ENCODE measurements at places on chromosomes 1 and 21. TPM values are rescaled to one million over a fixed set of nuclear protein-coding genes. Genes with fewer than 3 reads are reported as not detected.

DNA sequence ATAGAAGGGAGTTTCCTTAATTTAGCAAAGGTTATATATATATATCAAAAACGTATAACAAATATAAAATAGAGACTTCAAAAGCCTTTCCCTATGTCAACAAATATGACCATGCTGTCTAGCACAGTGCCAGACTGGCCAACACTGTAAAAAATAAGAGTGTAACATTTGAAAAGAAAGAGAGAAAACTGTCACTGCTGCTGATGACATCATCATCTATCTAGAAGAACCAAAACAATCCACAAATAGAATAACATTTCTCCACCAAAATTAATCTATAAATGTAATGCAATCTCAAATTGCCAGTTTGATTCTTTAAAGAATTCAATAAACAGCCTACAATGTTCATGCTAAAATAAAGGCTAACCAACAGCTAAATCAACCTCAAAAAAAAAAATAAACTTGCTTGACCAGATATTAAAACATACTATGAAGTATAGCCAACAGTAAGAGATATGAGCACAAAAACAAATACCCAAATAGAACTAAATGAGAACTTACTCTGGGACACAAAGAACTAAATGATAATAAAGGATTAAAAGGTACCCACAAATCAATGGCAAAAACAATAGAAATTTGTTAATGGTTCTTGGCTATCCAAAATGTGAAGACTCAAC lies 50.2 kb downstream of the ENAH start:
- no peak for DNase-seq

Gene EPHA8
- total RNA-seq = not detected

Gene TCEA3
- total RNA-seq = not detected

Gene IBA57
- total RNA-seq = 6.8 TPM

GRCh38 chr1:208159555-208160258 lies 84.5 kb downstream of the PLXNA2 start:
- DNase-seq = no peak

DNA sequence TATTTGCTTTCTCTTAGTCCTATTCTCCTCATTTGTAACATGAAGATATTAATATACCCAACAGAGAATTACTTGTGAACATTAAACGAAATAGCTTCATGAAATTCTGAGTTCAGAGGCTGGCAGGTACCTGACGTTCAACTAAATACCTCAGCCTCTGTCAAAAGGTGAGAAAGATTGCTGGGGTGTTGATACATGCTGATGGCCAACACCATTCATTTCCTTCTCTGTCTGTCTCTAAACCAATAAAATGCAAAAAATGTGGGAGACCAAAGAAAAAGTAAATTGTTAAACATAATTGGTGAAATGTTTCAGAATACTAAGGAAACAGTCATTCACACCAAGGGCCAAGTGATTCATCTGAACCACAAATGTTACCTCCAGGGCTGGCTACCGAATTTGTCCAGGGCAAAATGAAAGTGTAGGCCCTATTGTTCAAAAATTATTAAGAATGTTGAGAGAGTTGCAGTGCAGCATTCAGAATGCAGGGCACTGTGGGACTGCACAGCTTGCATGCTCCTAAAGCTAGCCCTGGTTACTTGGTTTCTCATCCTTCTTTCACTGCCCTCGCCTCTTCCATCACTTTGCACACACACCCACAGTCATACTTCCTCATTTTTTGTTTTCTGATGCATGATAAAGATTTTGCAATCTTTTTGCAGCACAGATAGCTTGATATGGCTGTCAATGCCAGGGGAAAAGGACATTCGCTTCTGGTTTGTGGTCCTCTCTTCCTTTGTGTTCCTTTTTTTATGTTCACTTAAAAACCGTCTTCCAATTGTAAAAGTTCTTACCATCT lies 414.3 kb upstream of the NR5A2 start:
- no peak for DNase-seq

DNA sequence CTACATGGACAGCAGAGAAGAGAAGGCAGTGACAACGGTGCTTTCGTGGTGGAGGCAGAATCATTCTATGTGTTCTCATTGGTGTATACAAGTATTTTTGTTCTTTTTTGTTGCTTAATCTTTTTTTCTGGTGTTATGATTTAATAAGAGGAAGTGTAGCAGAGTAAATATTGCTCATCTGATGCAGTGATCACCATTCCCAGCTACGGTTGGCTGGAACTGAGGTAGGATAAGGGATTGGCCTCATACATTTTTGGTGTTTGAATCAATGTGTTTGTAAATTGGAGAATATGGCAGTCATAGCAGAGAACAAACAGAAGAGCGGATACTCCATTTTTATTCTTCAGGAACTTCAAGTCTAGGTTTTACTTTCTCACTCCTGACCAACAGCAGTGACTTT lies 76.6 kb downstream of the UBE2U start:
- no peak for DNase-seq

GRCh38 chr1:206686478-206687249 lies 2.0 kb downstream of the MAPKAPK2 start:
- no peak for DNase-seq

Gene CYP4X1
- not detected for total RNA-seq

GRCh38 chr1:11013160-11013531 lies 692 bp downstream of the TARDBP start:
- DNase-seq = no peak

- DNase-seq = no peak
These were observed 43.5 kb downstream of the WLS start for GRCh38 chr1:68188644-68189340.

- DNase-seq = peak; percentile 96
These were observed at the start of gene TXNIP for GRCh38 chr1:145996433-145997015. TSS of gene TXNIP (minus strand) at chr1:145996579. CDS start at chr1:145996266, 313 bp downstream.

Gene OPRD1
- total RNA-seq = not detected

DNA sequence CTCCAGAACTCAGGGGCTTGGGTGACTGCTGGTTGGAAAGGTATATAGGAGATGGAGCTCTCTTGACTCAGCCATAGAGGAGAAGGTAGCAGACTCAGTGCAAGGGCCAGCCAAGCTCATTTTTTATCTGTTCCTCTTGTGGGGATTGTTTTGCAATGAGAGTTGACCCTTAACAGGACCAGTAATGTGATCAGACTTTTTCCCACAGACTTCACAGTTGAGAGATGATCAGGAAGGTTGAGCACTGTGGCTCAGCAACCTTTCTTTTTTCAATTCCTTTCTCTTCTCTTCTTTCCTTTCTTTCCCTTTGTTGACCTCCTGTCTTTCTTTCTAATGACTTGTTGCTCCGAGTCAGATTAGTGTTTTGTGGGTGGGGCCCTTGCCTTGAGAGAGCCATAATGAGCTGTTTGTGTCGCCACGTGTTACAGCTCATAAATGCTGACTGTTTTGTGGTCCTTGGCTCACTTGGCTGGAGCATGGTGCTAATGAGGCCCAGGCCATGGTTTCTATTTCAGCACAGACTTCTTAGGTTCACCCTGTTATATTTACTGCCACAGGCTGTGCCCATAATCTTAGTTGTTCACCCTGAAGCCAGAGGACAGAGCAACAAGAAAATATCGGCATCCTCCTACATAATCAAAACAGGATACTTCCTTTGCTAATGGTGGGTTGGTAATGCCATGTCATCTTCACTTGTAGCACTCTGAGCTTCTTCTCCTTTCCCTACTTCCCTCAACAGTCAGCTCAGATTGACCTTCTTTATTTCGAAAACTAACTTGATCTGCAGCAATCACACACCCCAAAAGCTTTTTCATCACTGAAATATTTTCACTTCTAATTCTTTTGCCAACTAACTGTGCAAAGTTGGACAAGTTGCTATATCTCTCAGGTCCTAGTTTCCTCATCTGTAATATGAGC lies 13.9 kb downstream of the ADAM30 start:
- DNase-seq = no peak

- no peak for DNase-seq
These were observed 21.4 kb upstream of the LBR start for GRCh38 chr1:225449261-225449660.

GRCh38 chr1:212981571-212982328 lies 31.4 kb downstream of the VASH2 start:
- no peak for DNase-seq

- no peak for DNase-seq
These were observed 6.7 kb upstream of the TNFRSF8 start for GRCh38 chr1:12056331-12056841.

DNA sequence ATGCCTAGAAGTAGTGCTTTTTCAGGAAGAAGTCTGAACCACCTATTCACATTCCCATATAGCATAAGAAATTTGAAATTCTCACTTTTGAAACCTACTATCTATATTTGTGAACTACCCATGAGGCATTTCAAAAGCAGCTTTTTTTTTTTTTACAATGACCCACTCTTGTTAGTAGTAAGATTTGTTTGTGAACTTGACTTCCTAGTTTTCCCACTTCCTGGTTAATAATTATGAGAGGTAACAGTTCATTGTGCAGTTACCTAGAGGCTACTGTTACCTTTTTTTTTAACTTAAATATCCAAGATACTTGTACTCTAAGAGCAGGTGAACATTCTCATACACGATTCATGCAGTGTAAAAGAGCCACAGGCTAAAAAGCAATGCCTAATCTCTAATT lies 371.7 kb upstream of the ADGRL2 start:
- DNase-seq = no peak

Gene F5
- 0.47 TPM for total RNA-seq

Gene TSACC
- not detected for total RNA-seq

- no peak for DNase-seq
These were observed 109.5 kb downstream of the CDC7 start for GRCh38 chr1:91610102-91610501.

GRCh38 chr1:203649999-203650836 lies 23.6 kb downstream of the ATP2B4 start:
- DNase-seq = peak; percentile 77

Gene LRRC38
- not detected for total RNA-seq

Gene NOS1AP
- total RNA-seq = not detected

Gene THEMIS2
- 51.9 TPM for total RNA-seq

DNA sequence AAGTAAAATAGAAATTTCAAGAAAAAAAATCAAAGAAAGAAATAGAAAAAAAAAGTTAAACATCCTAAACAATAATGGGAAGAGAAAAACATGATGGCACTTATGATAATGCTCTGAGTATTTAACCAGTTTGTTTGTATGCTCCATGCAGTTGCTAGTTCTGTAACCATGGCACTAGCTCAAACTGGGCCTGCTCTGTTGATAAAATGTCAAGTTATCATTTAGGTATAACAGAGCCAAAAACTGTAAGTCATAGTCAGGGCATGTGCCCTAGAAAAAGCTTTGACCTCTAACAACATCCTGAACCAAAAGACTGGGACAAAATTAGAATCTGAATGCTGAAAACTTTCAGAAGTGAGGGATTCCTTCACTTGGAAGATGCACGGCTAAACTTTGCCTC lies 148.9 kb downstream of the KCNT2 start:
- DNase-seq = no peak

GRCh38 chr1:156149374-156150332 lies 3.7 kb upstream of the SEMA4A start:
- DNase-seq = no peak

GRCh38 chr1:31855038-31855845 lies 39.4 kb upstream of the SPOCD1 start:
- no peak for DNase-seq

DNA sequence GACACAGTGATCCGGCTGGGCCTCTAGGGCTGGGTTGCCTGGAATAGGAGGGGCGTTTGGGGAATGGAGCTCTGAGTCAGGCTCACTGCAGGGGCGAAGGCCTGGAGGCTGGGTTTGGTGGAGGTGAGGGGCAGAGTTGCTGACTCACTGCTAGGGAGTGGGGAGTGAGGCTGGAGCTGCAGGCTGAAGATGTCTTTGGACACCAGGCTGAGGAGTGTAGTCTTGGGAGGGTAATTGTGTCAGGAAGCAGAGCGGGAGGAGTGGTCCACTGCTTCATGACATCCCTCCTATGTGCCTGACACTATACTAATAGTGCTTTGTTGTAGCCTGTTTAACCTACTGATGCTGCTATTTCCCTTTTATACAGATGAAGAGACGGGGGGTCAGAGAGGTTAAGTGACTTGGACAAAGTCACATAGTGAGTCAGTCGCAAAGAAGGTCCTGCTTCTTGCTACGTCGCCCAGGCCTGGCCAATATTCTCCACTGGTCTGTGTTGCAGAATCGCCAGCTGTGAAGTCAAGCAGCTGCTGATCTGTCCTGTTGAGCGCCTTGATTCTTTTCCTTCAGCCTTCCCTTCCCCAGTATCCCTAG lies 13.6 kb downstream of the ACTL8 start:
- DNase-seq = no peak

DNA sequence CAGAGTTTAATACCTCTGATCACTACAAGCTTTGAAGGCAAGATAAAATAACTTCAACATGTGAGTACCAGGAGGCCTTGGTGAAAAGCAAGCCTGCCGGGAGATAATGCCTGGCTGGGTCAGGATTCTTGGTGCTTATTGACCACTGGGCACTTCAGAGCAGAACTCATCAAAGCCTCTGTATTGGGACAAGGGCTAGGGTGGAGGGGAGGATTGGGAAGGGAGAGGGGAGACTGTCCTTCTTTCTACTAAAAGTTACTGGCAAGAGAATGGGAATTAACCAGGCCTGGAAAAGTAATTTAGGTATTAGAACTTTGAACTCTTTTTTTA lies 35.2 kb downstream of the NEK2 start:
- DNase-seq = no peak

Gene AMY1A
- not detected for total RNA-seq

All from natural killer cell treated with Interleukin-12 subunit alpha and Interleukin-12 subunit beta and Interleukin-15 and Interleukin-18, amount 100 ng/mL, for 72 hours (primary cell).